ENCODE measurements at places on chromosomes 12 and 14.
A peak's percentile ranks its signal among the peaks of the same experiment; 100 is the strongest.

DNA sequence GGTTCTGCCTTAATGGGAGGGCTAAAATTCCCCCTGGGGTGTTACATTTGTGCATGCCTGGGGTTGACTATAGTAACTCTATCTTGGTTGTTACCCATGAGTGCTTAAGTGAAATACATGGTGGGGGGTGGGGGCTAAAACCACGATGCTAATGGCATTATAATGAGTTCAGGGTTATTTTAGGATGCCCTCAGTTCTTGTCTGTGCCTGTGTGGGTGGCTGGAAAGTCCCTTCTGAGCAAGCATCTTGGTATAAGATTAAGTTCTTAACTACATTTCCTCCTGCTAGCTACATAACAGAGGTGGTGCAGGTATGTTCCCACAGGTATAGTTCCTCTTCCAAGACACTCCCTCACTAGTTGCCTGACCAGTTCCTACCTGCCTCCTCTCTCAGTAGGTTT lies 822.3 kb downstream of the LRFN5 start:
- DNase-seq = no peak

DNA sequence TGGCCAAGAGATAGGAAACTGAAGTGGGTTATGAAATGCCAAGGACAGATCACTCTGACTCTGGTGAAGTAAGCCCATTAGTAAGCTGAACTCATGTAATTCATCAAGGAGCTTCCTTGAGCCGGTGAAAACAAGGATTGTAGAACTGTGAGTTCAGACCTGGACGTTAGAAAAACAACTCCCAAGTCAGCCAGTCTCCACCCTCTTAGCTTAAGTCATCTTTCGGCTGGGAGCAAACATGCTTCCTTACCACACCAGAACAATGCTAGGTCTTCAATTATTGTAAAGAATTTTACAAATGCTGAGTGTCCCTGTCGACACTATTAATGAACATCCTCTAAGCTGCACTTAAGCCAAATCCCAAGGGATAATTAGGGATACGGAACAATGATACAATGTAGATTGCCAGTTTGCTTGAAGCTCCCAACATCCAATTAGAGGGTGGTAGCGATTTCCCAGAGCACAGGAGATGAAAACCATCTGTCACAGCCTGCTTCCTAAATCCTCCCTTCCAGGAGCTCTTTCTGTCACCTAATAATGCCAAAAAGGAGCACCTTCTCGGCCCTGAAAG lies 45.7 kb upstream of the VASH1 start:
- DNase-seq = no peak

- no peak for DNase-seq
Observed at GRCh38 chr12:121240484-121241101, 30.7 kb downstream of the P2RX4 start.

DNA sequence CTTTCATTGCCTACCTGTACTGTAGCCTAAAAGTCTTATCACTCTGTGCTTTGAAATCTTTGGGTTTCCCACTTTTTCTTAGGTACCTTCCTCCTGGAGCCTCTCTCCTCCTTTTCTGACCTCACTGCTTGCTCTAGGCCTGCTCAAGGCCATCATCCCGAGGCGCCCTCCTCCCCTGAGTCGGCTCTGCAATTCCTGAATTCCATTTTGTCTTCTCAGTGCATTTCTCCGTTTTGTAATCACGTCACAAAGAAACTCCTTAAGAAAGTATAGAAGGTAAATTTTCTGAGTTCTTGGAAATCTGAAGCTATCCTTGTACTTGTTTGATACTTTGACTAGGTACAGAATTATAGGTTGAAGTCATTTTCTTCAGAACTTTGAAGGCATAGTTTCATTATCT lies 25.2 kb downstream of the ZC3H14 start:
- no peak for DNase-seq

- DNase-seq = peak; percentile 41
Observed at GRCh38 chr14:93959239-93960107, 16.9 kb downstream of the ASB2 start.

Data from esophagus squamous epithelium (tissue), 5 donors.